Transverse colon (tissue), 4 donors: ENCODE measurements at places on chromosomes 4 and X. TPM values are rescaled to one million over a fixed set of nuclear protein-coding genes. Genes with fewer than 3 reads are reported as not detected.
A peak's percentile ranks its signal among the peaks of the same experiment; 100 is the strongest.

Gene RRH
- total RNA-seq, result not detected

Gene GPR82
- total RNA-seq, result not detected

Gene JAKMIP1
- total RNA-seq, result not detected

Gene F9
- not detected for total RNA-seq

Gene OTC
- total RNA-seq, result 0.95 TPM

Gene MANBA
- total RNA-seq, result 23.6 TPM

Gene PLA2G12A
- 42.6 TPM for total RNA-seq

Gene FRAS1
- total RNA-seq, result 1.8 TPM

Gene PLAC8
- 569 TPM for total RNA-seq

Gene VSIG4
- total RNA-seq, result 66.9 TPM

Gene HSFX1
- total RNA-seq, result 7.9 TPM

Gene TACR3
- total RNA-seq, result not detected

Gene NPY5R
- total RNA-seq, result not detected

Gene TFE3
- total RNA-seq, result 45.2 TPM

DNA sequence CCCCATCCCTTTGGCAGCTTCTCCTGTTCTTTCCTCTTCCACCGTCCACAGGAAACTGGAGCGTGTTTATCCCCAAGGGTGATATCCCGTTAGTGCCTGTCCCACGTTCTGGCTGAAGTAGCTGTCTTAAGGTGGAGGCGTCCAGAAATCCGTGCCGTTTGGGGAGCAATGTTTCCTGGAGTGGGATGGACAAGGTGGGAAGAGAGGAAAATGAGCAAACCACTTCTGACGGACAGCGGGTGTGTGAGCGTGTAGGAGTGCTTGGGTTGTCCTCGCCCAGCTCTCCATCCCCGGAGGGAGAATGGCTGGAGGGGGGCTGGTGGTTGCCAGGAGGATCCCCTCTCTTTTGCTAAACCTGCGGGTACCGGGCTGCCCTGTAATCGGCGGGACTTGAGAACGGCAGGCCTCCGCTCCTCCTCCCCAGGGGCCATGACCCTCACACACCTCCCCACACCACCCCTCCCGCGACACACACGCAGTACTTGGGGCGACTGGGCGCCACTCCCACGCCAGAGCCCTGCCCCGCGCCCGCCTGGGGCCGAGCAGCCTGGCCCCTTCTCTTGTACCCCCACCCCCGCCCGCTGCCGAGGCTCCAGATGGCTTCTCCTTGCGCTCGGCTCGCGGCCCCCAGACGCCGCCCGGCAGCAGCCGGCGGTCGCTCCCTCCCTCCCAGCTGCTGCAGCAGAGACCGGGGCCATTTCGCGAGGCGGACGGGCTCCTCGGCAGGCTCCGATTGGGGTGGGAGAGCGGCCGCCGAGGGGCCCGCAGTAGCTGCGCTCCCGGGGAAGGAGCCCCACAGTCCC lies 13.9 kb upstream of the PRDM8 start:
- peak; percentile 31 for DNase-seq

DNA sequence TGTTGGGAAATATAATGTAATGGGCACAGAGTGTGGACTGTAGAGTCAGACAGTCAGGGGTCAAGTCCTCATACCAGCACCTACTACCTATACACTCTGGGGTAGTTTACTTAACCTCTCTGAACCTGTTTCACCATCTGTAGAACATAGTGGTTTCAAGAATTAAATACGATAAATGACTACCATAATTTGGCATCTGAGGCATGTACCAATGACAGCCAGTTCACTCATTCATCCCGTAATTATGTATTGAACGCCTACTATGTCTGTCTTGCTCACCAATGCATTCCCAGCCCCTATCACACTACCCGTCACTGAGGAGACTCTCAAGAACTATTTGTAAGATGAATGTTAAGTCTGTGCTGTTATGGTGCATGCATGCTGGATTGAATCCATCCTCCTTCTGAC lies 2.0 kb upstream of the FGB start:
- DNase-seq, result no peak

DNA sequence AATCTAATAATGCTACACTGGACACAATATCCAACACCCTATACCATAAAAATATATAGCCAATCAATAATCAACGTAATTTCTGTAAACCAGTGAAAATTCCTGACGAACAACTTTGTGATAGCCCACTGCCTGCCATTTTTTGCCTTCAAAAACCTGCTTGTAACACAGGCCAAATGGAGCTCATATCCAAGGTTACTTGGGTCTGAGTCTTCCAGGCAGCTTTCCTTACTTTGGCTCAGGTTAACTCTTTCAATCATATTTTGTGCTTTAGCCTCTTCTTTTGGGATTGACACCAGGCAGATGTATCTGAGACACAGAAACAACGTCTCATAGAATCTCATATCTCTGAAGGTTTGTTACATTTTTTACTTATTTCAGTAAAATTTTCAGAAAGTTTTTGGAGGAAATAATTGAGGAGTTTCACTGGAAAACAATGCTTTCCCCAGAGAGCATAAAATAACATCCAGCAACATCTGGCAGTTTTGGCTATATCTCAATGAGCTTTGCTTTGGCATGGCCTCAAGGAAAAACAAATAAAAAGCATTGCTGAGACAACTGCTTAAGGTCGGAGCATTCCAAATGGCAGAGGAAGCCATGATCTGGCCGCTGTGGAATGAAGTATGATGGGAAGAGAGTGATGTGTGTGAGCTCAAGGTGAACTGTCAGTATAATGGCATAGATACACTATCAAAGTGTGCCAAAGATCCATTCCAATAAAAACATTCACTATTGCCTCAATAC lies 162.9 kb upstream of the SPIN4 start:
- no peak for DNase-seq

DNA sequence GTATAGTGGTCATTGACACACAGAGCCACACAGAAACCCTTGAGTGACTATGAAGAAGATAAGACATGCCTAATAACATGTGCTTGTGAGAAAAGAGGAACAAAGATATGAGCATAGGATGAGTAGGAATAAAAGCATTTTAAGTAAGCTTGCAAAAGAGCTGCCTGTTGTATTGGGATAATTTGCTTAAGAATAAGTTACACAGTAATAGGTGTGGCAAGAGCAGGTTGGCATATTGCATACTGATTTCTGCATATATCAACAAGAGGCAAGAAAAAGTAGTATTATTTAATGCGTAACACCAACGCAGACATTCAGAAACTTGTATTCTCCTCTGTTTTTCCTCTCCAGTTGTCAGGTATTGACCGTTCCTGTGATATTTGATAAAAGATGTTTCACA lies 111.5 kb upstream of the UGT8 start:
- DNase-seq, result no peak

- DNase-seq, result no peak
Observed at GRCh38 chr4:73213916-73214653, 44.5 kb downstream of the ANKRD17 start.

GRCh38 chr4:686413-687040 lies 2.4 kb downstream of the SLC49A3 start:
- no peak for DNase-seq

- no peak for DNase-seq
Observed at GRCh38 chr4:27666943-27667342, 806.3 kb downstream of the STIM2 start.

DNA sequence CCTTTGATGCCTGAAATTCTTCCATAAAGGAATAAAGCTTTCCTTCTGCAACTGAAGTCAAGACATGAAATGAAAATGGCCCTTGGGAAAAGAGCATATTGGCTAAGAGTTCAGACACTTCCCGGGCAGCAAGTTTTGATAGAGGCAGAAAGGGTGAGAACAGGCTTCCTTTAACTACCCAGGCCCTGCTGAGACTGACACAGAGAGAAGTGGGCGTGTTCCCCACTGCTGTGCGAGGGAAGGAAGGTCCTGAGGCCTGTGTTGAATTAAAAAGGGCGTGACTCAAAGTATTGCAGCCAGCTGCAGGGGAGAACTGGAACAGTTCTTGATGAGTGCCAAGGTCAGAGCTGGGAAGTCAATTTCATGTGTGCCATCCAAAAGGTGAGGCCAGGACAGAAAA lies 33.9 kb upstream of the ADGRG2 start:
- DNase-seq, result peak; percentile 11

GRCh38 chrX:23939203-23939602 lies 31.4 kb downstream of the CXorf58 start:
- no peak for DNase-seq

- DNase-seq, result peak; percentile 20
Observed at GRCh38 chr4:25180524-25181131, 20.4 kb upstream of the SEPSECS start.

DNA sequence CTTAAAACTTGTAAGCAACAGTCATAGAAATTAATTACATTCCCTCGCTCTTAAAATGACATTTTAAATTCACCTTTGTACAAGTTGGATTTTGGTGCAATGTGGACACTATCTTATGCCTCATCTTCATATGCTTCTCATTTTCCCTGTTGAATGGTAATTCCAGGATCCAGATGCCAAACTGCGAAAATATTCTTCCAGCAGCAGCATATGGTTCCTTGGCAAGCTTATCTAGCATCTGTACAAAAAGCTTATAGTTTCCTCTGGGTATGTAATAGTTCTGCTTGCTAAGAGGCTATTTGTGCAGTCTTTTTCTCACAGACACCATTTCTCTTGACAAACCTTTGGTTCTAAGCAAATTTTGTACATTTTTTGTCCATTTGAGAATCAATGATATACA lies 2079.7 kb upstream of the AGA start:
- no peak for DNase-seq

- DNase-seq, result no peak
Observed at GRCh38 chr4:180341926-180342325, 1901.3 kb upstream of the TENM3 start.

GRCh38 chrX:24874604-24875247 lies 141.0 kb downstream of the ARX start:
- DNase-seq, result no peak

DNA sequence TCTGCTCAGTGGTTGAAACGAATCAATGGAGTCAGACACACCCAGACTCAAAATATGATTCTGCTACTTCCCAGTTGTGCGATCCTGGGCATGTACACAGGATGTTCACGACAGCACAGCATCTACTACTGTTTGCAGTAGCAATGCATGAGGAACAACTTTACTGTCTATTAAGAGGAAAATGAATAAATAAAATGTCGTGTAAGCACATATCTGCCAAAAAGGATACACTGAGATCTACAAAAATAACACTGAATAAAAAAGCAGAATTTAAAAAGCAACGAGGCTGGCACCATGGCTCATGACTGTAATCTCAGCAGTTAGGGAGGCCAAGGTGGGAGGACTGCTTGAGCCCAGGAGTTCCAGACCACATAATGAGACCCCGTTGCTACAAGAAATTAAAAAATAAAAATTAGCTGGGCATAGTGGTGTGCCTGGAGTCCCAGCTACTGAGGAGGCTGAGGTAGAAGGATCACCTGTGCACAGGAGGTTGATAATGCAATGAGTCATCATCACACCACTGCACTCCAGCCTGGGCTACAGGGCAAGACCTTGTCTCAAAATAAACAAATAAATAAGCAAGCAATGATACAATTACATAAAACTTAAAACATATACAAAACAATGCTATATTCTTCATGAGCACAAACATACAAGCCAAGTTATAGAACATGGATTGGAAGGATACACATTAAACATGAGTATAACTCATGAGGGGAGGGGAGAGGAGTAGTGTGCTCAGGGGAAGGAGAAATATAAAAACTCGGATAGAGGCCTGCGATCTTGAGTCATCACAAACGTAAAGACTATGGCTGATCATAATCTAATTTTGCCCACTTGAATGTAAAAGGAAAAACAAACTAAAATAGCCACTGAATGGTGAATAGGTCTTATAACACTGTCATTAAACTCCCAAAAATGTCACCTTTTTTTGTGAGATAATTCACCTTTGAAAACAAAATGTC lies 8.6 kb downstream of the CFAP97 start:
- DNase-seq, result no peak

GRCh38 chr4:79247695-79248394 lies 78.0 kb downstream of the NAA11 start:
- DNase-seq, result no peak

- DNase-seq, result no peak
Observed at GRCh38 chrX:103220511-103221323, 5.8 kb downstream of the BEX4 start.

DNA sequence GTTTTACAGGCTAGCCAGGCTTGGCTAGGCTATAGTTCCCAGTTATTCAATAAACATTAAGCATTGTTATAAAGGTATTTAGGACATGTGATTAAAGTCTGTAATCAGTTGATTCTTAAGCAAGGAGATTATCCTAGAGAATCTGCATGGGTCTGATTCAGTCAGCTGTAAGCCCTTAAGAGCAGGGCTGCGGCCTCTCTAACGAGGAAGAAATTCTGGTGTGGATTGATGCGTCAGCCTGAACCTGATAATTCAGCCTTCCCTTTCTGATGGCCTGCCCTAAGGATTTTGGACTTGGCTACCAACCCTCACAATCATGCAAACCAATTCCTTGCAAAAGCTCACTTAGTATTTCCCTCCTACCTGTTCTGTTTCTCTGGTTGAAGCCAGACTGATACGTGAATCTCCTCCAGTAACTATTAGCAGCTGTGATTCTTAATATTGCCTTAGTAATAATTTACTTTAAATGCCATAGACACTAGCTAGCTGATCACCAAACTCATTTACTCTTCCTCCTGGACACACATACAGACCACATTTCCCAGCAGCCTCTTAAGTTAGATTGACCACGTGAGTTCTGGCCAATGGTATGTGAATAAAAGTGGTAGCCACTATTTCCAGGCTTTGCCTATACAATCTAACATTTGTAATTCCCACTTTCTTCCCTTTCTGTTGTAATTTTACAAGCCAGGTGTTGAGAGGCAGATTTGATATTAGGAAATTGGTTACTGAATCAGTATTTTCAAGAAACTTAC lies 678.0 kb upstream of the INTU start:
- no peak for DNase-seq

DNA sequence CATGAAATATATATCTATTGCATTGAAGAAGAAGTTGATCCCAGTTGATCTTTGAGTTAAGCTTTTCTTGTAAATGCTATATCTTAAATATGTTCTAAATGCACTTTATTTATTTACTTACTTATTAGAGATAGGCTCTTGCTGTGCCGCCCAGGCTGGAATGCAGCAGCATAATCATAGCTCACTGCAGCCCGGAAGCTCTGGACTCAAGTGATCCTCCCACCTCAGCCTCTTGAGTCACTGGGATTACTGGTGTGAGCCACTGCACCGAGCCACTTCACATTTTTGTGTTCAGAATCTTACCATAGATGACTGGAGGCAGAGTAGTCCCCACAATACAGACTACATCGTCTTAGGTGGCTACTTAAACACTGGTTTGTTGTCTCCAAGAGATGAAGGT lies 324.3 kb upstream of the SLIT2 start:
- no peak for DNase-seq

DNA sequence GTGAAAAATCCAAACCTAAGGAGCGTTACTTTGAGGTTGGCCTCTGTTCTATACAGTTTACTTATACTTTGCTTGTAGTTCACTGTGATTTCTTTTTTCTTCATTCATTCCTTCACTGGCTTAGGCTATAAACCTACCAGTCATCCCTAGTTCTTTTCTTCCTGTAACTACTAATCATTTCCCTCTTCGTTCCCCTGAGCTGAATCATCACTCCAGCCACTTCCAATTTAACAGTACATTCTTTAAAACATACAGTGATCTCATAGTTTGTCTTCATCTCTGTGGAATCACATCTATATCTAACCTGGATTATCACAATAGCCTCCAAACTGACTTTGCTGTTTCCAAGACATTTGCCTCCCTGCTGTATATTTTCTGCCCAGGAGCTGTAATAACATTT lies 25.2 kb upstream of the NPFFR2 start:
- DNase-seq, result no peak

- DNase-seq, result no peak
Observed at GRCh38 chr4:23932901-23933308, 43.1 kb upstream of the PPARGC1A start.
